ENCODE measurements at places on chromosomes 4 and X. TPM values are rescaled to one million over a fixed set of nuclear protein-coding genes. Genes with fewer than 3 reads are reported as not detected.

- no peak for DNase-seq
Observed at GRCh38 chrX:122579526-122579925, 604.6 kb upstream of the GRIA3 start.

GRCh38 chrX:121245763-121246162 is 198.4 kb downstream of the GLUD2 start:
- DNase-seq, result no peak

IL21 gene
- not detected for total RNA-seq

RBM47 gene
- total RNA-seq, result 14.0 TPM

DNA sequence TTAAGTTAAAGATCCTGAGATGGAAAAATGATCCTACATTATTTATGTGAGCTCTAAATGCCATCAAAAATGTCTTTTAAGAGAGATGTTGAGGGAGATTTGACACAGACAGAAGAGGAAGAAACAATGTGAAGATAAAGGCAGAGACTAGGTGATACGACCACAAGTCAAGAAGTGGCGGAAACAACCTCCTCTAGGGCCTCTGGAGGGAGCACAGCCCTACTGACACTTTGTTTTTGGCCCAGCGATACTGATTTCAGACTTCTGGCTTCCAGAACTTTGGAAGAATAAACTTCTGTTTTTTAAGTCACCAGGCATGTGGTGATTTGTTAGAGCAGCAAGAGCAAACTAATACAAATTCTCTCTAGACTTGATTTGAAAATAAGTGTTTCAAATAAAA is 1216.1 kb downstream of the FSTL5 start:
- DNase-seq, result no peak

CCSER1 gene
- total RNA-seq, result 0.81 TPM
